ENCODE measurements at places on chromosomes 3 and 15.

DNA sequence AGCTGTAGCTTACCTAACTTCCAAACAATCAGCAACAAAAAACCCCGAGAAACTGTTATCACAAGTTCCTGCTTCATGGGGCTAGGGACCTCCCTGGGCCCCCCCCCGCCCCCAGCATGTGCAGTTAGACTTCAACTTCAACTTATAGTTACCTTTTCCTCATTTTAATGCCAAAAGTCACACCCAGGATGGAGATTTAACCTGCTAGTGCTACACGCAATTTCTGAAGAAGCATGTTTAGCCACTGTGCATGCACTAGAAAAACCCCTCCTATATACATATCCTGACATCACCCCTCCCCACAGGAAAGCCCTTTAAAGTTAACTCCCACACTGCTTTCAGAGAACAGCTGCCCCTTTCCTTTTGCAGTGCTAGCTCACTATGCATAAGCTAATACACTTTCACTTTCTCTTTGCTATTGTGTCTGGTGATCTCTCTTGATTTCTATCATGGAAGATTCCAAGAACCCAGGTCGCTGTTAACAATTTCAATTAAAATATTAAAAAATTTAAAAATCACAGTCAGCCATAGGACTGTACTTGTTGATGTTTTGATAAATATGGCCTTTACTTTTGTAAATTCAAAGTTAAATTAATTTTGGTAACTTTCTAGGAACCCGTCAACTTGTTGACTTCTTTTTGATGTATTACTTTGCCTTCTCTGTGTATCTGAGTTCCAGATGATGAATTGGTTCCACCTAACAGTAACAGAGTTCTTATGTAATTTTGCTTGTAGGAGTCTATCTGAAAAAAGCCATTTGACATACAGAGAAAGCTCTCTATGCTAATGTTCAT is 75.2 kb upstream of the ACAD9 start:
- no peak for DNase-seq

DNA sequence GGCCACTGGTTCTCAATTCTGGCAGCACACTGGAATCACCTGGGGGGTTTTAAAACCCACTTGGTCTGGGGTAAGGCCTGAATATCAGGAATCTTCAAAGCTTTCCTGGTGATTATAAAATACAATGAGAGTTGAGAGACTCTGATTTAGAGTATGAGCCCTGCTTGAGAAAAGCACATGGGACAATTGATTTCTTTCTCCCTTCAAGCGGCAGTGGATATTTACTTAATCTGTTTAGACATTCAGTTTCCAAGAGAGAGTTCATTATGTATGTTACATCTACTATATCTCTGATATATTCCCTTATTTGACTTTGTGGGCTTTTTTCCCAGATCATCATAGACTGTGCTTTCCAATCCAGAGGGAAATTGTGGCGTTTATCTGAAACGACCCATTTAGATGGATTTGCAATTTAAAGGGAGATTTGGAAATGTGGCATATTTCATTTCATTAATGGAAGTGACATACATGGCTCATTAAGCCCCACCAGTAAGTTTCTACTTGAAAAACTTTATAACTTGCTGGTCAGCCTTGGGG is 171.2 kb upstream of the PFN2 start:
- no peak for DNase-seq

GRCh38 chr15:83100097-83100646 is 7.3 kb upstream of the TM6SF1 start:
- DNase-seq: no peak

DNA sequence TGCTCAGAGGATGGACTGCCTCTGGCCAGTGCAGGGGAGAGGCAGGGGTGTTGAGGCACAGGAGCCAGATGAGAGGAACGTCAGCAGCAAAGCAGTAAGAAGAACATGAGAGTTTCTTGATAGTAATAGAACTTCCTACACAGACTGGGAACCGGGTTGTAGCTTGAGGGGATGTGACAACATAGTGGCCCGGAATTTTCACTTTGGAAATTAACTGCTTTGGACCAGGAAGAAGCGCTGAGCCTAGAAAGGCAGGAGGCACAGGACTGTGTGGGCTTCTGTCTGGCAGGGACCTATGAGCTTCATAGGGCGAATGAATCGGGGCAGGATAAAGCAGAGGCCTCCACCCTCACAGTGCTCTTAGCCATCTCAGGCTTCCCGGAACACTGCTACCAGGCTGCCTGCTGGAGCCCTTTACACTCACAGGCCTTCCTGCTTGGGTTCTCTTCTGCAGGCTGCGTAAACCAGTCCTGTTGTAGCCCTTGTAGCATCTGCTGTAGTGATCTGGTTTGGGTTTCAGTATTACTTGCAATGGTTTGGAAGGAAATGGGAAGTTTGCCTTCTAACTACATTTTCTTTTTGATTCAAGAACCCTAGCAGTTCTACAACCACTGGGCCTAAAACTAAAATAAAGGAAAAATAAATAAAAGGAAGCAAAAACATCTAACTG is 3.3 kb upstream of the ADPGK start:
- DNase-seq: no peak
